ENCODE measurements at places on chromosomes 2 and 18.
A peak's percentile ranks its signal among the peaks of the same experiment; 100 is the strongest.

- DNase-seq, result no peak
Measured at GRCh38 chr18:47080872-47081271, 45.5 kb upstream of the ELOA2 start.

GRCh38 chr2:141105763-141106162, 1025.1 kb downstream of the LRP1B start:
- DNase-seq, result no peak

GRCh38 chr2:96112501-96113366, 3.6 kb downstream of the ADRA2B start:
- DNase-seq, result no peak

DNA sequence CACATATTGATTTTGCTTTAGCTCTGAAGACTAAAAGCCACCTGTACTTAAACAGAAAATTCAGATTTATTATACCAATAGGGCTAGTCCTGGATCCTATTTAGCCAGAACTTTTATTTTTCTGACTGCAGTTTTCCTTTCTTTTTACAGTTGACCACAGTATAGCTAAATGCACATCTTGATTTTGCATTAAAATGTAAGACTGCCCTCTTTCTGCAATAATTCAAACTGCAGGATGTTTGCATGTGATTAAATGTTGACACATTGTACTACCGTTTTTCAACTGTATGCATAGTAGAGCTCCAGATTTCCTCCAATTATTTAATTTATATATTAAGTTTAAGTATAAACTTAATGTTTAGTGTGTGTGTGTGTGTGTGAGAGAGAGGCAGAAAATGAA, 1262.9 kb downstream of the SUCLG1 start:
- peak; percentile 46 for DNase-seq

DNA sequence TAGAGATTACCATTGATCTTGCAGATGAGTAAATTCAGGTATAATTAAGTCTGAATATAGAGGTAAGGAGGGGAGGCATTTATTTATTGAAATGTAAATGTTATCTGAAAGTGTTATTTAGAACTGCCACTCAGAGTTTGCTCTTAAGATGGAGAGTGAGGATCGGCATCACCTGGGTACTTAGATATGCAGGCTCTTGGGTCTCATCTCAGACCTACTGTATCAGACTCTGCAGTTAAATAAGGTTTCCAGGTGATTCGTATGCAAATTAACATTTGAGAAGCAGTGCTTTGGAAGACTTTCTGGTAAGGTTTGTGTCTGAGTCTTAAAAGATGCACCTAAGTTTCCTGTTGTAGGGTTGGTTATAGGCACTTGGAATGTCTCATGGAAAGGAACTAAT, 9.2 kb downstream of the HTR2B start:
- no peak for DNase-seq

DNA sequence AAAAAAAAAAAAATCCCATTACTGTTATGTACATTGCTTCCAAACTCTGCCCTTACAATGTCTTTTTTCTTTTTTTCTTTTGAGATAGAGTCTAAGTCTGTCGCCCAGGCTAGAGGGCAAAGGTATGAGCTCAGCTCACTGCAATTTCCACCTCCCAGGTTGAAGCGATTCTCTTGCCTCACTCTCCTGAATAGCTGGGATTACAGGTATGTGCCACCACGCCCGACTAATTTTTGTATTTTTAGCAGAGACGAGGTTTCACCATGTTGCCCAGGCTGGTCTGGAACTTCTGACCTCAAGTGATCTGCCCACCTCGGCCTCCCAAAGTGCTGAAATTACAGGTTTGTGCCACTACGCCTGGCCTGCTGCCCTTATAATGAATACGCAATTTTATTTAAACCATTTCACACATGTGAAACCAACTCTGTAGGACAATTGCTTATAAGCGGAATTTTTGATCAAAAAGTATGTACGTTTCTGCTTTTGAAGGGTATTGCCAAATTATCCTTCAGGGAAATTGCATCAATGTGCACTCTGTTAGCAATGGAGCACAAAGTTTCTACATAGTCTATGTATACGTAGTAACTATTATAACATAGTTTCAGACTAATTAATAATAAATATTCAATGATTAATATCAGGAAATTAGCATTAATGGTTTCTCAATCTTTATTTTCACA, 55.7 kb upstream of the ACTR3 start:
- no peak for DNase-seq

GRCh38 chr2:74979844-74980243, 21.4 kb downstream of the POLE4 start:
- DNase-seq, result no peak

GRCh38 chr2:17748745-17749144, 4.9 kb downstream of the SMC6 start:
- DNase-seq, result no peak

DNA sequence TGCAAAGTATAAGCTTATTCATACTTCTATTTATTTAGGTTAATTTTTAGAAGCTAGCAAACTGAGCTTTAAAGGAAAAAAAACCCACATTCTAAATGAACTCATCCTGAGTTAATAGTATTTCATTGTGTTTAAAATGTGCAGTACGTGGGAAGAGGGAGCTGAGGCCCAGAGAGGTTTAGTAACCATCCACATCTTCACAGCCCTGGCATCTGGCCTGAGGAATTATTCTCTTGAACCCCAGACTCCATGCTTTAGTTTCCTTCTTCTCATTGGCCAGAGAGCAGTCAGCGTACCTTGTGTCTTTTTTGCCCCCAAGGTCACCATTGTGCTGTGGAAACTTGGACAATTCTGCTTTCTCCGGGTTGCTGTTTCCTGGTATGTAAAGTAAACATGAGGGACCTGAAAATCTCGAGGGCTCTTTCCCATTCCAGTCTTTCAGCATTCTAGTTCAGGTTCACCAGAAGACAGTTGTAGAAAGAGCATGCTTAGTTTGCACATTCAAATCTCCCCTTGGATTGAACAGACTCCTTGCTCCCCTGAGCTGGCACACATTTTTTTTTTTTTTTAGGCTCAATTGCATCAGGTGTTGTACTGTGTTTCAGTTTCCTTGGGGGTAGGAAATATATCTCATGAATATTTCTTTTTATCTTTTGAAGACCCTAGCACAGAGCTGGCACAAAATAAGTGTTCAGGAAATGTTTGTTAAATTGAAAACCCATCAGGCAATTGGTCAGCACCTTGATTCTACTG, 81.4 kb downstream of the MYCN start:
- DNase-seq, result no peak

- DNase-seq, result no peak
Measured at GRCh38 chr2:14619441-14619840, 13.1 kb upstream of the LRATD1 start.

- no peak for DNase-seq
Measured at GRCh38 chr2:177905640-177906039, 166.9 kb downstream of the PDE11A start.

DNA sequence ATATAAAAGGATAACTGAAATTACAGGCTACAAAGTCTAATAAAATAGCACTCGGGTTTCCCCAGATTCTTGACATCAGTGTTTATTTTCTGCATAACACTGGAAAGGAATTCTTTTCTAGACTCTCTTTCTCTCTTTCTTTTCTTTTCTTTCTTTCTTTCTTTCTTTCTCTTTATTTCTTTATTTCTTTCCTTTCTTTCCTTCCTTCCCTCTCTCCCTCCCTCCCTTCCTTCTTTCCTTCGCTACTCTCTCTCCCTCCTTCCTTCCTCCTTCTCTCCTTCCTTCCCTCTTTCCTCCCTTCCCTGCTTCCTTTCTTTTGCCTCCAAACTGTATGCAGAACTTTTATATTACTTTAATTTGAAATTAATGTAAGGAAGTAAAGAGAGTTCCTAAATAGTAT, 64.5 kb upstream of the GPR45 start:
- no peak for DNase-seq

DNA sequence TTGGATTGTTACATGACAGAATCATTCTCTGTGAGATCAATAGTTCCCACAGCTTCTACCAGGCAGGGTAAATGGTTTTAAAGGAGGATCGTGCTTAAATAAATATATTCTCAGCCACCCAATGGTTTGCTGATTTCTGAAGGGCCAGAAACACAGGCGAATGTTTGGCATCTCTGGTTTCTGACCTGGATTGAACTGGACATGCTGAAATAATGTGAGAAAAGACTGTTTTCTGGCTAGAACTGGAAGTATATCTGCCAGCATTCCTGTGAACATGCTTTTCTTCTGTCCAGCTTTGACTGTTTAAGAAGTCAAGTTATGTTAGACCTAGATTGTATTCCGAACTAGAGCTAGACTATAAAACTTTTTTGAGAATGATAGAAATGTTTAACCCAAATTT, 77.1 kb upstream of the COL3A1 start:
- no peak for DNase-seq

DNA sequence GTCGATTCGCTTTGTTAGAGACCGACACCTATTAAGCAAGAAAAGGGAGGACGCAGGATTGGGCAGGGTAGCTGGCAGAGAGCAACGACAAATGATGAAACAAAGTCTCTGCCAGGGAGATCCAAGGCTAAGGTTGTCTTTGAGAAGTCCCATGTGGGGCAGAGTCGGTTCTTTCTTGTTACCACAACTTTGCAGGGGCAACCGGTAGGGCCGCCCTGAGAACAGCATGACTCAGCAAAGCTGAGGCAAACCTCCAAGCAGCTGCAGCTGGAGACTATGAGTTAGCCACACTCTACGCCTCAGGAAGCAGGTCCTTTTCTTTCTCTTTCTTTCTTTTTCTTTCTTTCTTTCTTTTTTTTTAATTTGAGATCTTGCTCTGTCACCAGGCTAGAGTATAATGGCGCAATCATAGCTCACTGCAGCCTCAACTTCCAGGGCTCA, 452.3 kb upstream of the ID2 start:
- no peak for DNase-seq

GRCh38 chr2:190123956-190124355, 61.4 kb upstream of the MSTN start:
- no peak for DNase-seq

GRCh38 chr2:32342801-32343200, 14.0 kb upstream of the BIRC6 start:
- DNase-seq, result peak; percentile 66

DNA sequence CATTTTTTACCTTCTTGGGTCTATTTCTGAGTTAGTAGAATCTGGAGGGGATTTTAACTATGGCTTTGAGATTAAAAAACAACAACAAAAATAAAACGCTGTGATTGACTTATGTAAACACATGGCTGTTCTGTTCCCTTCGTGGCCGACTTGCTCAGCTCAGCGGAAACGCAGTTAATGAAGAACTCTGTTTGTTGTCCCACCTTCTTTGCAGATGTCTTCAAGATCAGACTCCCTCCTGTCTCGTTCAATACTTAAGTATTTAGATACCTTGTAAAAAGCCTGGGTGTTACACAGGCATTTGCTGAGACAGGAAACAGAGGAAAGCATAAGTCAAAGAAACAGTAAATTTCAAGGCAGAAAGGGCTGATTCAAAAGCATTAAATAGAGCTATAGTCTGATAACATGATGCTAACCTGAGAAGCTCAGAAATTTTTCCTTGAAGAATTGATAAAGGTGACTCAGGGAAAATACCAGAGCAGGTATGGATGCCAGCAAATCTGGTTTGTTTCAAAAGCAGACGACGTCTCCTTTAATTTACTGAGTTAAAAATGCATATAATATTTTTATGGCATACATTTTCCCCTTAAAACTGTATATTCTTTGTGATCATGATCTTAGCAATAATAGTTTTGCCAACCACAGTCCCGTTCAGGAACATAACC, 21.7 kb upstream of the POLI start:
- no peak for DNase-seq

DNA sequence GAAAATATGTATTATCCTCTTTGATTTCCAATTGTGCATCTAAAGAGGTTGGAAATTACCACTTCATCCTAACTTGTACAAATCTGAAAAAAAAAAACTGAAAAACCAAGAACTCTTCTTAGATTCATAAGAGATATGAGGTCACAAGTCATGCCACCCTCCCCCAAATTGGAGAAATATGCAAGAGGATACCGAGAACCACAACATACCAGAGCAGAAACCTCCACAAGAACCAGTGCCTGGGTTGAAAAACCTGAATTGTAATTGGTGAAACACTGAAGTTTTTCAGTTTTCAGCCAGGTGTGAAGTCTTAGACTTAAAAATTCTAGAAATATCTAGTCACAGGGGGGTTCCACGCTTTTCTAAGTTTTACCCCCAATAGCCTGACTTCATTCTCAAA, 1029.5 kb upstream of the LRRTM1 start:
- DNase-seq, result no peak

- no peak for DNase-seq
Measured at GRCh38 chr18:43547456-43547855, 270.2 kb upstream of the SYT4 start.

GRCh38 chr2:196183528-196184231, 12.3 kb upstream of the STK17B start:
- DNase-seq, result no peak

DNA sequence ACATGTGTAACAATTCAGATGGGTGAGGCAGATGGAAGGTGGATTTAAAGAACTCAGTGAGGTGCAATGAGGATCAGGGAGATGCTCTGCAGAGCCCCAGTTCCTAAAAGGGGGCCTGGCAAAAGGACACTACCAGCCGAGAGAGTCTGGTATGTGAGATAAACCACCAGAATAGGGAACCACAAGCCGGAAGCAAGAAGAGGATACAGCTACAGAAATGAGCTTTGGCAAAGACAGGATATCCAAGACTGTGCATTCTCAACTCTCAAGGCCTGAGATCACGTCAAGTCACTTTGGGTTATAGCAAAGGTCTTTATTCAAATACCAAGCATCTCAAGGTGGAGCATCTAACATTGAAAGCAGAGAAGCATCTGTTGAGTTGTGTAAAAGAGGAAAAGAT, 293.5 kb downstream of the ARHGAP15 start:
- DNase-seq, result no peak

DNA sequence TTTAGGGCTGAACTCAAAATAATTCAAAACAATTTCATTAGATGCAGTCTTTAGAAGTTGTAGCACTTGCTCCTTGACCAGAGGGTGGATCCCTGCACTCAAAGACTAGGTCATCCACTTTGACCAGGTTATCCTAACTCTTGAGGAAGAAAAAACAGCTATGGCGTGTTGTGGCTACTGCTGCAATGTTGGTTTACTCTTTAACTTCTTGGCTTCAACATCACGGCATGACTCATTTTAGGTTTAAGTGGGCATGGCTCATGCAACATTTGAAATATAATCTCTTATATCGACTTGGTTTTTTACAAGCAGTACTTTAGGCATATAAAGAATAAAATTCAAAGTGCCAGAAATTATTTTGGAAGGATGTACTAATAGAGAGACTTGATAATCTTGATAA, 35.4 kb downstream of the ANKRD29 start:
- DNase-seq, result peak; percentile 76

DNA sequence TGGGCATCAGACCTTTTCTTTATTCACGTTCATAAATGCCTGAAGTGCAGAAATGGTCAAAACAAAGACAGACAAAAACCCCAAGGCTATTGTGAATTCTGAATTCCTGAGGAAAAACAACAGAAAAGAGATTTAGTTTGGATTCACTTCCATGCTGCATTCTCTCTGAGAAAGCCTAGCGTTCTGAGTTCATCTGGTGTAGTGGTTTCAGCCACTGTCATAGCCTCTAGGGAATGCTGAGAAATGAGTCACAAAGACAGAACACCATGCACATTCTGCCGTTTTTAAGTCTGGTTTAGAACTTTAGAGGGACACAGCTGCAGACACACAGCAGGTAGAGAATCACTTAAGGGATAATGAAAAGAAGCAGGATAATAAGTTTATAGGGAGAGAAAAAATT, 93.8 kb downstream of the LRP1B start:
- DNase-seq, result no peak
